ENCODE measurements at places on chromosomes 4 and X.
A peak's percentile ranks its signal among the peaks of the same experiment; 100 is the strongest.

- no peak for DNase-seq
Measured at GRCh38 chr4:8770518-8771257, 101.0 kb downstream of the HMX1 start.

DNA sequence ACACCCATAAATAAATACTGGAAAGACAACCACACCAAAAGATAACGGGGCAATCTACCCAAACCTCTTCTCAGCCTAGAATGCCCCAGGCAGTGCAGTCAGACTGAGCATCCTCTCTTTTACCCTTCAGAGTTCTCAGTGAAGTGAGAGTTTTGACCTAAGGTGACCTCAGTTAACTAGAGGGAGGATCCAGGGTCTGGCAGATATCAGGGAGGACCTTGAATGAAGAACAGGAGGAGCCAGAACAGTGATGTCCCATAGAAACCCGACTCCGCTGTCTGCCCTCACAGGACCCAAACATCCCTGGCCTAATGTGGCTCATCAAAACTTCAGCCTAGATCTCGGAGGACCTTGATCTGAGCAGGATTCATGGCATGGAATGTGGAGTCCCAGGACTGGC, at the start of gene MAGEB3:
Gene MAGEB3, plus strand, starts transcription at position 263 of the 400 bp plus-strand sequence. CDS start 5,268 bp downstream, outside the sequence.
- DNase-seq = no peak

GRCh38 chrX:13092455-13092941, 48.1 kb upstream of the FAM9C start:
- DNase-seq = no peak

GRCh38 chr4:4443821-4444220, 56.9 kb downstream of the NSG1 start:
- DNase-seq = no peak

GRCh38 chrX:53422861-53423306, at the start of gene RIBC1:
RIBC1 (plus strand) TSS chrX:53422873; CDS start chrX:53426277, 3,404 bp downstream.
- no peak for DNase-seq

- no peak for DNase-seq
Measured at GRCh38 chr4:72286185-72286584, 254.4 kb downstream of the NPFFR2 start.

DNA sequence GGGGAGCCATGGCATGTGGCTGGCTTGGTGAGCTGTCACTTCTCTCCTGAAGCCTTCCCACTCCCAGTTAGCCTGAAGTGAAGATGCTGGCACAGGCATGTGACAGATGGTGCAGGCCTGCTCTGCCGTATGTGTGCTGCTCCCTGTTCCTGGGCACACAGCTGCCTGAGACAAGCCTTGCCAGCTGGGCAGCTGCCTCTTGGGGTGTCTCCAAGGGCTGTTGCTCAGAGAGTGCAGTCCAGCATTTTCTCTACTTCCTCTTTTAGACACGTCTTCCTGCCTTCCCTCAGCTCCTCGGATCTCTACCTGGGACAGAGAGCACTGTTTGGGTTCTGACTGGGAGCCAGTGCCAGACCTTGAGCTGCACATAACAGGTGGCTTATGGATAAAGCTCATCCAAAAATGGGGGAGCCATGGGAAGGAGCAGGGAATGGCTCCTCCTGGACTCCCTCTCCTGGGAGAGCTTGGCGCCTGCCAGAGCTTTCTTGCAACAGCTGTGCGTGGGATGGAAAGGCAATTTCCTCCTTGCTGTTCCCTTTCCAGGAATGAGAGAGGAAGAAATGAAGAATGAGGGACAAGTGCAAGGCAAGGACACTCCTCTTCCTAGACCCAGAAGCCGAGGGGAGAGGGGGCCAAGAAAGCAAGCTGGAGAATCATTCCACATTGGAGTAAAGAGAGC, 132.9 kb downstream of the MSL3 start:
- no peak for DNase-seq

DNA sequence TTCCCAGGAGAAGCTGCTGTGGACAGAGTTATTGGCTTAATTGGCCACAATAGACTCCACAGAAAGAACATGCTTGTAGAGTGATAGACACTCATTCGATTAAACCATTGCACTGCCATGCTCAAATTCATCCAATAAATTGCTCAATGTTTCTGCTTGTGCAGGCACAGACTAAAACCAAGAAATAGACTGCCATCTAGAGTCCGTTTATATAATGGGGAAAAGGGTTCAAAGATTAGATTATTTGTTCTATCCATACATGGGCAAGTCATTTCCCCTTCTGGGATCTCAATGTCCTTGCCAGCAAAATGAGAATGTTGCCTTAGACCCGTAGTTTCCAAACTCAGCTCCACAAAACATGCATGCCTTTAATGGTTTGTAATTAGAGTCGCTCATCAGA, 8.7 kb downstream of the SMIM10 start:
- DNase-seq = no peak

DNA sequence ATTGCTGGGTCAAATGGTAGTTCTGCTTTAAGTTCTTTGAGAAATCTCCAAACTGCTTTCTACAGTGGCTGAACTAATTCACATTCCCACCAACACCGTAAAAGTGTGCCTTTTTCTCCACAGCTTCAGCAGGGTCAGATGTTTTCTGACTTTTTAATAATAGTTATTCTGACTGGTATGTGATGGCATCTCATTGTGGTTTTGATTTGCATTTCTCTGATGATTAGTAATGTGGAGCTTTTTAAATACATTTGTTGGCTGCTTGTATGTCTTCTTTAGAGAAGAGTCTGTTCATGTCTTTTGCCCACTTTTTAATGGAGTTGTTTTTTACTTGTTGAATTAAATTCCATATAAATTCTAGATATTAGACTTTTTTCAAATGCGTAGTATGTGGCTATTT, 257.5 kb upstream of the ANKRD50 start:
- no peak for DNase-seq

DNA sequence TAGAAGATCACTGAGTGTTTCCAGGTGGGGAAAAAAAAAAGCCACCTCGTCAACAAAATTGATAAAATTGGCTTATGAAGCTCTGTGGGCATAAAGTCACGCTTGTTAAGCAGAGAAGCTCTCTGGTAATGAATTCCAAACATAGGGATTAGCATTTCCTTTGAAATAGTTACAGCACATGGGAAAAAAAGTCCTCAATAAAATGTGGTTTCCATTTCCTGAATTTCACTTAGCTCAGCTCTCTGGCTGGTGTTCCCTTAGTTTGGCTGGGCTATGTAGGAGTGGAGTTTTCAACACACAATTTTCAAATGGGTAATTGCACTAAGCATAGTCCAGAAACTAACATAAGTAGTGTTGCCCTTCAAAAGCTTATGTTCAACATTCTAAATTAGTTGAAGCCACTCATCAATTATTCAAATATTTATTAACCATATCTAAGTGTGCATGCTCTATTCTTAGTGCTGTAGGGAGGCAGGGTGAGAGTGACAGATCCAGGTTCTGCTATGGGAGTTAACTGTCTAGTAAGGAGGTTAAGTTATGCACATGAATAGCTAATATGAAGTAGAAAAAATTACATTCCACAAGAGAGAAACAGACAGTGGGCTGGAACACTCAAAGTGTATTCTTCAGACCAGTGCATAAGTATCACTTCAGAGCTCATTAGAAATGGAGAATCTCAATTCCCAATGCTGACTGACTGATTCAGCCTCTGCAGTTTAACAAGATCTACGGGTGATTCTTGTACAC, 445.7 kb downstream of the SMARCA1 start:
- no peak for DNase-seq

GRCh38 chrX:153441296-153441695, 4.6 kb downstream of the TREX2 start:
- DNase-seq = peak; percentile 12

- DNase-seq = no peak
Measured at GRCh38 chr4:82213485-82214417, 160.0 kb downstream of the HNRNPD start.

DNA sequence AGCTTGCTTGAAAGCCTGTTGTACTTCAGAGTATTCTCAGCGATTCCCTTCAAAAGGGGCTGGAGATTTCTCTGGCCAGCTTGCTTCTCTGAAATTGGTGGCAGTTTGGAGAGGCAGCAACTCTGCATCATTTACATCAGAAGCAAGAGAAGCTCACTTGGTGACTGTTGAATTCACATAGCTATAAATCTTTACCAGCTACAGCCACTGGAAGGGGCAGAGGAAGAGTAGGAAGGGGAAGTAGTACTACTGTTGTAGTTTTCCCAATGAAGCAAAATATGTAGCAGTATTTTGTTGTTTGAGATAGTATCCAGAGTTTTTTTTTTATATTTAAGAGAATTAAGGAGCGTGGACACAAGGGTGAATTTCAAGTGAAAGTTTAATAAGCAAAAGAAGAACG, 2.8 kb downstream of the TENT5D start:
- DNase-seq = no peak

DNA sequence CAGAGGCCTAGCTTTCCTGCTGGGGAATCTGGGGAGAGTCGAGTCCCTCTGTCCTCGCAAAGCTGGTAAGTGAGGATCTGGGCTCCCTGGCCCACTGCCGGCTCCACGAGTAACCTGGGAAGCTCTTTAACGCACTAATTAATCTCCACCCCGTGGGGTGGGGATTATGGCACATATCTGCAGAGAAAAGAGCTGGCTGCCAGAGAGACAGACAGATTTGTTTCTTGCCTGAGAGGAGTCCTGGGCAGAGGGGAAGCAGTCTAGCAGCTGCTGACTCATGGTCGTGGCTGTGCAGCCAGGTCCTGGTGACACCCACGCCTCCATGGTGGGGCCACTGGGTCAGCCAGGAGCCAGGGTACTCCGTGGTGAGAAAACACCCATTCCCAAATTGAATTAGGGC, 14.0 kb downstream of the SORCS2 start:
- DNase-seq = no peak

- no peak for DNase-seq
Measured at GRCh38 chr4:120443116-120443515, 376.5 kb upstream of the MAD2L1 start.

GRCh38 chrX:31128855-31129254, 57.0 kb upstream of the FTHL17 start:
- no peak for DNase-seq

- no peak for DNase-seq
Measured at GRCh38 chr4:72118017-72118416, 86.2 kb downstream of the NPFFR2 start.

- no peak for DNase-seq
Measured at GRCh38 chr4:85092943-85093342, 126.5 kb upstream of the WDFY3 start.

DNA sequence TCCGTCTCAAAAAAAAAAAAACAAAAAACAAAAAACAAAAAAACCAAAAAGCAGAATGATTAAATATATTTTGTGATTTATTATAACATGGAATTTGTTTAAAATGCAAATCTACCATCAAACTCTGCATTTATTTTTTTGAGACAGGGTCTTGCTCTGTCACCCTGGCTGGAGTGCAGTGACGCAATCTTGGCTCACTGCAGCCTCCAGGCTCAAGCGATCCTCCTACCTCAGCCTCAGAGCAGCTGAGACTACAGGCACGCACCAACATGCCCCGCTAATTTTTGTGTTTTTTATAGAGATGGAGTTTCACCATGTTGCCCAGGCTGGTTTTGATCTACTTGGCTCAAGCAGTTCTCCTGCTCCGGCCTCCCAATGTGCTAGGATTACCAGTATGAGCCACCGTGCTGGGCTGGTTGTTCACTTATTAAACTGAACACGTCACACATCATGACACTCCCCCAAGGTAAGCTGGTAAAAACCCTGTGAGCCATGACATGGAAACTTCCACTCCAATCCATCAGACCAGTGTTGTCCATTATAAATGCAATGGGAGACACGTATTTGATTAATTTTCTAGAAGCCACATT, 45.7 kb downstream of the RBM47 start:
- no peak for DNase-seq

- DNase-seq = no peak
Measured at GRCh38 chr4:28358606-28359005, 1498.0 kb downstream of the STIM2 start.

DNA sequence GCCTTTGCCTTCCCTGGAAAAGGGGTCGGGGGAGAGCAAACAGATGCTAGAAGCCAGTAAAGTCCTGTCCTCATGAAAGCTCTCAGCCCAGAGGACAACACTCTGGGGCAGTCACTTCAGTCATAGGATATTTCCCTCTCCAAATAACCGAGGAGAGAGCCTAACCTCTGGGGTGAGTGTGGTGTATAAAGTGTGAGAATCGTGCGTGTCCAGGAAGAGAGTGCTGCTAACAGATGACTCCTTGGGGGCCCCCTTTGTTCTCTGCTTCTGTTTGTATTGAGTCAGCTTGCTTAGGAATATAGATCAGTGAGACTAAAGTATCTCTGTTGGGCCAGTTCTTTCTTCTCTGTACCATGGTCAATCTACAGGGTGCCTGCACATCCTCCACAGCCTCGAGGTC, 247.2 kb downstream of the PALLD start:
- no peak for DNase-seq

DNA sequence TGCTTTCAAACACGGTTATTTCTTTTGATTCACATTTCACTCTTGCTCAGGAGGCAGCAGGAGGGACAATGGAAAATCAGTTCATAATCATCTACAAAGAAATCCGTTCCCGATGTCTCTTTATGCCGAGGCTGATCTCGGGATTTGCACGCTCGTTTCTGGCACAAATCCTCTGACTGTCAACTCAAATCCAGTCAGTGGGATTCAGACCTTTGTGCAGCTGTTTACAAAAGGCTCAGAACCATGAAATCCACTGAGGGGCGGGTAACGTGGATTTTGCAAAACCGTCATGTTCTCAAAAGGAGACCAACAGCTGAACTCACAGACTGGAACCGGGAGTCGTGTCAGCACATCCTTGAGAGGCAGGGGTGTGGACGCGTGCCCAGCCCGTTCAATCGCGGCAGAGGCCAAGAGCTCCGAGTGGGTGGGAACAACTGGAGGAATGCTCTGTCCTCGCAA, 46.4 kb downstream of the ACOX3 start:
- peak; percentile 68 for DNase-seq

GRCh38 chr4:2042947-2043395, 16.2 kb upstream of the NAT8L start:
- DNase-seq = no peak

DNA sequence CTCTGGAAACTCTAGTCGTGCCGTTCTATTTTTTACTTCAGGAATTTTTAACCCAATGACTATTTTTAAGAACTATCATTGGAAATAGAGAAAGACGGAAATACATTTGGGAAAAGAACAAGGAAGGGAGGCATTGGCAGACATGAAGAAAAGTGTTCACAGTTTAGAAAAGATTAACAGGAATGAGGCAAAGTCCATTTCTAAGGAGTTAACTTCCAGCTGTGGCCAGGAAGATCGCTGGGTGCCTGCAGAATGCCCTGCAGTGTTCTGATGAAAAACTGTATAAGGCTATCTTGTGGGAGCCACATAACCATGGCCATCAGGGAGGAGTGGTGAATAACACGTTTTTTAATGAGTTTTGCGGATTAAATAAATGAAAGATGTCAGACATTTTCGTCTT, 150.6 kb upstream of the VCX3A start:
- DNase-seq = no peak

- DNase-seq = no peak
Measured at GRCh38 chr4:188078116-188078515, 31.3 kb downstream of the TRIML2 start.

Data from DMS79 treated with DMSO at 0.1 percent for 48 hours (cell line).